RKO (cell line): ENCODE measurements at places on chromosomes 7 and 10.

GRCh38 chr10:28343252-28343651 lies 40.4 kb upstream of the MPP7 start:
- no peak for DNase-seq

GRCh38 chr7:2974093-2974819 lies 69.4 kb downstream of the CARD11 start:
- no peak for DNase-seq

- DNase-seq = no peak
Measured at GRCh38 chr10:10421071-10421470, 596.6 kb upstream of the CELF2 start.

DNA sequence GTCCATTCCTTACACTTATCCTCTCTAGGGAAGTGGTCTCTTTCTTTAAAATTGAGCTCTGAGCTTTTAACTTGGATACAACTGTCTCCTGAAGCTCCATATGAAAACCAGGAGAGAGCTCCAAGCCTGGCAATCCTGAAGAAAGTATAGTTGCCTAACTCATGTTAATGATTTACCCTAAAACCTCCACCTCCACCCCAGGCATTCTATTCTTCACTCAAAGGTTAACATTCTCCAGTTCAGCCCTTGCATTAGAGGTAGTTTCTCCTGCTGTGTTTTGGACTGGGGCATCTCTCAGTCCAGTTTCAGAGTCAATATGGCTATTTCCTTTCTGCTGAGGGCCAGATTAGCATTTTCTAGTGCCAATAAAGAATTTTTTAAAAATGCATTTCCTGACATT lies 195.5 kb downstream of the SLC25A13 start:
- DNase-seq = no peak

- DNase-seq = no peak
Measured at GRCh38 chr10:132316133-132316532, 8.4 kb upstream of the STK32C start.

- no peak for DNase-seq
Measured at GRCh38 chr7:131839967-131840690, 283.7 kb upstream of the PODXL start.

GRCh38 chr7:121360564-121360963 lies 31.8 kb downstream of the WNT16 start:
- no peak for DNase-seq

DNA sequence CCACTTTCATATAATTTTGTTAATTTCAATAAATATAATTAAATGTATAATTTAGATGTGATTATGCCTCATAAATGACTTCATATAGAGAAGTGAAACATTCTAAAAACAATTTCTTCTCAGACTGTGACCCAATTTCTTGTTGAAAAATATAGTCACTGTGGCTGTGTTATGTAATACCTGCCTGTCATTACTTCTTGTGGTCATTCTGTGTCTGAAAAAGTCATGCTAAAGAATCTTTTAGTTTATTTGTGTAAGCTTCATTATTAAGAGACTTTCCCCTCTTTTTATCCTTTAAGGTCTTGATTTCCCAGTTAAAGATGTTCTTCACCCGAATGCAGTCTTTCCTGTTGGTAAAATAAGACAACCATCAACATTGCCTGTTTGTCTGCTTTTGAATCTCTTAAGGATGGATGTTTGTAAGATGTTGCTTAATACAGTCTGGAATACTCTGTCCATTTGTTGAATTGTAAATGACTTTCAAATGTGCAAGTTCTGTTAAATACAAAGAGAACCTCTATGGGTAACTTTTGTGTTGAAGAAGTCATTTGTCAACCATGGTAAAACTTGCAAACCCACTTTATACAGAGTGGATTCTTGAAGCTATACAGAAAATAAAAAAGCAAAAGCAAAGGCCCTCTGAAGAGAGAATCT lies 16.0 kb downstream of the KAT6B start:
- DNase-seq = no peak

GRCh38 chr10:100103581-100103980 lies 21.9 kb upstream of the CPN1 start:
- DNase-seq = no peak

- DNase-seq = no peak
Measured at GRCh38 chr10:5449227-5449626, 36.9 kb downstream of the NET1 start.

- DNase-seq = no peak
Measured at GRCh38 chr7:42506097-42506496, 269.1 kb upstream of the GLI3 start.

- no peak for DNase-seq
Measured at GRCh38 chr7:67435894-67436535, 439.4 kb downstream of the TYW1 start.

DNA sequence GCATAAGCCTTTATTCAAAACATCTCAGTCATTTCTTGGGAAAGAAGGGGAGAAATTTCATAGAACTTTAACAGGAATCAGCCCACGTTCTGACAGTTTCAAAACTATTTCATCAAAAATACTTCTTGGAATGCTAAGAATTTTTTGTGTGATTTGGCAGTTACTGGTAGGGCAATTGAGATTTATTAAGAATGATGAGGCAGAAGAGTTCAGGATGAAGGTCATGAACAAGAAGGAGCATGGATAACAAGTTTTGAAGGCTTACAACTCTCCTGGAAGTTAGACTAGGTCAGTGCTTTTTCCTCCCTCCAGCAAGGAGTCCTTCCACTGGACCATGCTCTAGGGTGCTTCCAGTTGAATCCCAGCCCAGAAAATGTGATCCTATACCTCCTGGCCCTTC lies 569.9 kb downstream of the ANKRD7 start:
- DNase-seq = no peak

DNA sequence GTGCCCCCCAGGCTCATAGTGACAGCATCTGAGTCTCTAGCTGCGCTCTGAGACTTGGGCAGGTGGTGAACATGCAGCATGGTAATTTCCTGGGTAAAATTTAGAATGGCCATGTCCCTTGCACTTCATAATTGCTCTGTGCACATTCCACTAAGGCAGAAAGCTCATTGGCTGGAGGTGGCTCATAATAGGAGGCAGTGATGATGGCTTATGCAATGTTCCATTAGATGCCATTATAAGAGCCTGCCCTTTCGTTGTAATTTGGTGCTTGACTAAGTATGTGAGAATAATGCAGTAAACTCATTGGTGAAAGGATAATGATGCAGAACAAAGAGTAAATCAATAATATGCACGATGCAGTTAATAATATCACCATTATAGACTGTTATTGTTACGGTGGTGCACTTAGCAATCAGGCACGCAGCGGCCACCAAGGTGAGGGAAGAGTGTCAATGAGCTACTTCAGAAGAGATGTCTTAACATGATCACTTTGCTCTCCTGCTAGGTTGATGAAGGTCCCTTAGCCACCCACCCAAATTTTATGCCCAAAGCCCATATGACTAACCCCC lies 545.9 kb downstream of the KCNMA1 start:
- DNase-seq = no peak

DNA sequence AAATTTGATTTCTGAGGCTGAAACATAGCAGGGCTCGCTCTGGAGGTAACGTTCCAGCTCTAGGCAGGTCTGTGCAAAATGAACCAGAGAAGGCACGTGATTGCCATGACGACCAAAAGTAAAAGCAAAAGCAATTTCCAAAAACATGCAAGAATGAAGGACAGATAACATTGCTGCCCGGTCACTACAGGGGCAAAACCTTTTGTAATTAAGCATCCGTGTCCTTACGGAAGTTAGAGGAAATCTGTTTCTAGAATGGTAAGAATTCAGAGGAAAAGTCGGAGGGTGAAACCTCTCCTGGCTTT lies 2.9 kb downstream of the KLF6 start:
- no peak for DNase-seq

DNA sequence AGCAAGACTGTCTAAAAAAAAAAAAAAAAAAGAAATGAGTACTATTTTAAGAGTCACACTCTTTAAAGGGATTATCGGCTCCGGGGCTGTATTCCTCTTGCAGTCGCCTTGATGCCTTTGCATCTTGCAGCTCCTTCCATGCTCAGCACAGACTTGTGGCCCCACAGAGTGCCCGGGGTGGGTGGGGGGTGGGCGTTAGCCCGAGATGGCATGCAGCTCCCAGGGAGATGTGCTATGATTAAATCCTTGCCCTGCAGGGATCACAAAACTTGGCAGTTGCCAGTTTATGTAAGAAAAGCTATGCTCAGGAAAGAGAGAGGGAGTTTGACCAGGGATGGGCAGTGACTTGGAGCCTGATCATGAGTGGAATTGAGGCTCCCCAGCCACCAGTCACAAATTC lies 81.9 kb downstream of the CCDC3 start:
- DNase-seq = no peak

DNA sequence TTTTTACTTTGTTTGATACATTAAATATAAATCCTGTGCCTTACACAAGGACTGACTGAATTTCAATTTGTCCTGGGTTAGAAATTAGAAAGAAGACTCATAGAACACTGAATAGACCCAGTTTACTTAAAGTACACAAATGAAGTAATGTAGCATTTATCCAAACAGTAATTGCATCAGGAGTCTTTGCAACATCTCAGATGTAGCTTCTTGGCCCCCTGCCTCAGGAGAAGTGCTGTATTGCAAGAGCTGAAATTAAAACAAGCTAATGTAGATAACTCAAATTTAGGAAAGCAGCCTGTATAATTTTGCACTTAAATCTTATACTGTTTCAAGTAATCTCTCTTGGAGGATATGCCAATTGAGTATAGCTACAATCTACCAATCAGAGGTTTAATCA lies 54.3 kb upstream of the KCND2 start:
- no peak for DNase-seq

DNA sequence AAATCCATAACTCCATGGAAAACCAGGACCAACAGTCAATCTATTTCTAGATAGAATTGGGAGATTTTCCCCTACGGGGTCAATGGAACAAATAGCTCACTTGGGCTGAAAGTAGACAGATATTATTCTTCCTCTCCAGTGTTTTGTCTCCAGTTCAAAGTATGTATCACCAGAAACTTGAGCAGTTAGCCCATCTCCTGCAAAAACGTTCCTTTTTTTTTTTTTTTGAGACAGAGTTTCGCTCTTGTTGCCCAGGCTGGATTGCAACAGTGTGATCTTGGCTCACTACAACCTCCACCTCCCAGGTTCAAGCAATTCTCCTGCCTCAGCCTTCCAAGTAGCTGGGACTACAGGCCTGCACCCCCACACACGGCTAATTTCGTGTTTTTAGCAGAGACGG lies 390.0 kb upstream of the AUTS2 start:
- DNase-seq = no peak

DNA sequence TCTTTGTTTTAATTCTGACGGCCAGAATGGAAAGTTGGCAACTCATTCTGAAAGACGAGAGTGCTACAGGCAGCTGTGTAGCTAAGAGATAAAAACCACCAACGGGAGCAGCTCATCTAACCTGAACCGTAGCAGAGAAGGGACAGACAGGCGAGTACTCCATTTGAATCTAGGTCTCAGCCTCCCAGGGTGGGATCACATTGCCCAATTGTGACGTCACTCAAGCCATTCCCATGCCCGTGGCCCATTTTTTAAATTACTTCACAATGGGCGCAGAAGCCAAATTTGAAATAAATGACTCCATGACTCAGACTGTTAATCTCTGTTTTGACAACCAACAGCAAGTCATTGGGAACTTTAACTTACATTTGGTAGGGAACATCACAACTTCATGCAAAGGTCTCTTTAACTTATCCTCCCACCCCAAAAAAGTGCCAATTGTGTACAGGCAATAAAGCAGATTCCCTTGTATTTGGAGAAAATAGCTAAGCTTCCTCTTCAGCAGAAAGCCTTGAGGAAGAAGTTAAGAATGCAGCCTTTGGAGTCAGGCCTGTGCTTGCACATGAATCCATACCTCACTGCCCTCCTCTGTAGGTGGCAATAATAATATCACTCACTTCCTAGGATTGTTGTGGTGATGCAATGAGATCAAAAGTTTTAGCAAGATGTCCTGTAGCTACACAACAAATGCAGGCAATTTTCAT lies 93.2 kb upstream of the KIF5B start:
- peak; percentile 55 for DNase-seq

DNA sequence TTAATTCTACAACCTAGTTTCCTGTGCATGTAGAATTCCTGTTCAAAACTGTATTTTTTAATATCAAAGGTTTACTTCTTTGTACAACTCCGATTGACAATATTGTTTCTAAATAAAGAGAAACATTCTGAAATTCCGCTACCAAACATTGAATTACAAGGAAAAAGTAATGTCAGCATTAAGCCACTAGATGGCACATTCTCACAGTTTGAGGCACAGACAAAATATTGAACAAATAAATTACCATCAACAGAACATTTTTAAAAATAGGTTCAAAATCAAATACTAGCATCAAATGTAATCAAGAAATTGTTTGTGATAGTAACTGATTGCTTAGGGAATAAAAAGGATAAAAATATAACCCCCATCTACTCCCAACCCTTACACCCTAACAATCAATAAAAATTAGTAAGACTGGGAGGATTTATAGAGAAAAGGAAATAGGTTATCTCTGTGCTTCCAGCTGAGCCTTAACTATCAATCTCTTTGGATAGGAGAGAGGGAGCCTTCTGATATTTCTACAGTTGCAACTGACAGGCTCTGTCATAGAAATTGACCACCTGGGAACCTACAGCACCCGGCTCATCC lies 86.6 kb upstream of the C7orf33 start:
- DNase-seq = peak; percentile 63

GRCh38 chr7:2860627-2861133 lies 16.6 kb upstream of the GNA12 start:
- DNase-seq = no peak

DNA sequence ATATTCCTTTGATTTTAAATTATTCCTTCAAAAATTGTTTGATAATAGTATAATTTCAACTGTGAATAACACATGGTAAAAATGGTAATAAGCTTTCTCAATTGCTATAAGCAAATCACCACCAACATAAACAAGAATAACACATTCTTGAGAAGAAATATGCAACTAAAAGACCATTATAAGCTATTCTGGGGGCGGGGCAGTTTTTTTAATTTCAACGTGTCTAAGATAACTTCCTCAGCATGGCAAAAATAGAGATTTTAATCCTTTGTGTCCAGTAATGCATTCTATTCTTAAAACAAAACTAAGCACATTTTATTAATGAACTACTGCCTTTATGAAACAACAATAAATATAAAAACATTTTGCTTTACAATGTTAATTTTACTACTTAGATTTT lies 1.5 kb downstream of the DNAJC12 start:
- DNase-seq = peak; percentile 57

GRCh38 chr10:5527332-5528200 lies 2.8 kb downstream of the CALML3 start:
- DNase-seq = no peak

GRCh38 chr7:120987280-120987679 lies 1.2 kb upstream of the CPED1 start:
- DNase-seq = no peak

DNA sequence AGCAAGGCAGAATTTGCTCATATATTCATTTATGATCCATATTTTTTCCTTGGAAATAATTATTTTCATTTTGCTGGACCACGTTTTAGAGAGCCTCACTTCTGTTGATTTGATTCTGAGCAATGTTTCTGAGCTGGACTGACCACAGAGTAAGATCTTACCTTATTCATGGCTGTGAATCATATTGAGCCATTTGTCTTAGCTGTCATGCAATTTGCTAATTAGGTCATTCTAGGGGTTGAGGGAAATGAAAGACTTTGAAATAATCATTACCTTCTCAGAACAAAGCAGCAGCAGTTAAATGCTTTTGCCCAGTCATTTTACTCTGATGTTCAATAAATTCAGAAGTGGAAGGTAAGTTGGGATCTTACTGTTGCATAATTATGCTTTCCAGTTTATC lies 251.4 kb downstream of the SDK1 start:
- DNase-seq = peak; percentile 37
